ENCODE measurements at places on chromosomes 4 and X. TPM values are rescaled to one million over a fixed set of nuclear protein-coding genes. Genes with fewer than 3 reads are reported as not detected.

Gene MAGEA12
- total RNA-seq, result not detected

Gene DCAF4L1
- total RNA-seq, result 0.08 TPM

Gene RHOXF2
- total RNA-seq, result not detected

Gene FAM133A
- total RNA-seq, result not detected

Gene CXCL3
- total RNA-seq, result 0.28 TPM

Gene GPR143
- 2.8 TPM for total RNA-seq

Gene SMIM10
- 0.84 TPM for total RNA-seq

Gene MAGEA11
- not detected for total RNA-seq

Gene TACR3
- not detected for total RNA-seq

Gene MAGEB10
- not detected for total RNA-seq

Gene P2RY4
- 0.20 TPM for total RNA-seq

Gene AMER1
- total RNA-seq, result 3.6 TPM

Gene C4orf17
- total RNA-seq, result not detected

Gene SPANXN4
- total RNA-seq, result not detected

Gene DDIT4L
- 0.56 TPM for total RNA-seq

Gene FATE1
- total RNA-seq, result not detected

Gene USP53
- total RNA-seq, result 19.5 TPM

Gene PPEF2
- total RNA-seq, result not detected

Gene RNF128
- total RNA-seq, result 5.2 TPM

Gene MAGEA3
- not detected for total RNA-seq

Gene CYP2U1
- total RNA-seq, result 0.92 TPM

Gene STEEP1
- total RNA-seq, result 13.5 TPM

Gene SEPSECS
- total RNA-seq, result 4.4 TPM

Gene NALF2
- total RNA-seq, result 0.60 TPM

Gene HEPH
- total RNA-seq, result 2.9 TPM

Gene FAM47E
- total RNA-seq, result 0.20 TPM

Gene PLAC1
- total RNA-seq, result not detected

Gene AADAT
- 2.9 TPM for total RNA-seq

Gene SLC10A4
- total RNA-seq, result not detected

Gene EDNRA
- 5.5 TPM for total RNA-seq

Gene FAM149A
- 1.6 TPM for total RNA-seq

Gene NELFA
- 25.8 TPM for total RNA-seq

Gene PAGE2B
- total RNA-seq, result not detected

Gene IKBKG
- total RNA-seq, result 16.1 TPM

Gene ATP10D
- 50.2 TPM for total RNA-seq

Gene DDX60
- 4.8 TPM for total RNA-seq

Gene YY2
- total RNA-seq, result 0.56 TPM

Gene ARHGEF38
- 0.32 TPM for total RNA-seq

Gene VEGFC
- 1.1 TPM for total RNA-seq

Gene RENBP
- 0.52 TPM for total RNA-seq

Gene CPE
- 15.4 TPM for total RNA-seq

Gene EMCN
- 4.7 TPM for total RNA-seq

Gene MCF2
- not detected for total RNA-seq

Gene GRIA3
- total RNA-seq, result 0.36 TPM

Gene SPACA5
- not detected for total RNA-seq

Gene SPANXC
- not detected for total RNA-seq

Gene SLC10A6
- 21.2 TPM for total RNA-seq

Gene EFNB1
- 35.3 TPM for total RNA-seq

Gene RTL9
- not detected for total RNA-seq

Gene APLN
- 0.28 TPM for total RNA-seq

Gene DLG3
- 36.4 TPM for total RNA-seq

All from esophagus mucosa (tissue), 1 donor.